ENCODE measurements at places on chromosomes 13 and 19. TPM values are rescaled to one million over a fixed set of nuclear protein-coding genes. Genes with fewer than 3 reads are reported as not detected.
A peak's percentile ranks its signal among the peaks of the same experiment; 100 is the strongest.

DNA sequence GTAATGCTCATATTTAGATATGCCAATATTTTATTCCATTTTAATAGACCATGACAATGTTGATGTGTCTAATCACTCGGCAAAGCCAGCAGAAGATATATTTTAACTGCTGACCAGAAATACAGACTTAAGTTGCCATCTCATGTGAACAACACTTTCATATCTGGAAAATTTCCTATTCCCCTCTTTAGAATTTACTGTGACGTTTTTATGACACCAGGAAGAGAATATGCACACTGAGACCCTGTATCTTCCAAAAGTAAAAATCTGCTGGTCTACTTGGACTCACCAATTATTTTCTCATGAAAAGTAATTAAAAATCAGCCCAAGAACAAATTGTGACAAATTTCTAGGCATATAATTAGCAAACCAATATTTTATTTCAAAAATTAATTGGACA, 2.1 kb downstream of the PROSER1 start:
- H3K4me3 ChIP-seq = peak overlapping the region; percentile 90
- H3K4me1 ChIP-seq = peaks cover 5% of the 10 kb centered on the region
- no peak for DNase-seq
- H3K36me3 ChIP-seq = no peaks in the 10 kb centered on the region

GRCh38 chr13:40404967-40405716, 261.3 kb downstream of the FOXO1 start:
- no peaks in the 10 kb centered on the region for H3K36me3 ChIP-seq
- peak overlapping the region; percentile 74 for H3K27ac ChIP-seq

- H3K27ac ChIP-seq = no peak overlapping the region
- H3K27me3 ChIP-seq = peaks cover 5% of the 10 kb centered on the region
- H3K36me3 ChIP-seq = no peaks in the 10 kb centered on the region
- H3K4me3 ChIP-seq = peak overlapping the region; percentile 32
- no peak for DNase-seq
Measured at GRCh38 chr19:53965091-53965490, 2.4 kb downstream of the CACNG8 start.

DNA sequence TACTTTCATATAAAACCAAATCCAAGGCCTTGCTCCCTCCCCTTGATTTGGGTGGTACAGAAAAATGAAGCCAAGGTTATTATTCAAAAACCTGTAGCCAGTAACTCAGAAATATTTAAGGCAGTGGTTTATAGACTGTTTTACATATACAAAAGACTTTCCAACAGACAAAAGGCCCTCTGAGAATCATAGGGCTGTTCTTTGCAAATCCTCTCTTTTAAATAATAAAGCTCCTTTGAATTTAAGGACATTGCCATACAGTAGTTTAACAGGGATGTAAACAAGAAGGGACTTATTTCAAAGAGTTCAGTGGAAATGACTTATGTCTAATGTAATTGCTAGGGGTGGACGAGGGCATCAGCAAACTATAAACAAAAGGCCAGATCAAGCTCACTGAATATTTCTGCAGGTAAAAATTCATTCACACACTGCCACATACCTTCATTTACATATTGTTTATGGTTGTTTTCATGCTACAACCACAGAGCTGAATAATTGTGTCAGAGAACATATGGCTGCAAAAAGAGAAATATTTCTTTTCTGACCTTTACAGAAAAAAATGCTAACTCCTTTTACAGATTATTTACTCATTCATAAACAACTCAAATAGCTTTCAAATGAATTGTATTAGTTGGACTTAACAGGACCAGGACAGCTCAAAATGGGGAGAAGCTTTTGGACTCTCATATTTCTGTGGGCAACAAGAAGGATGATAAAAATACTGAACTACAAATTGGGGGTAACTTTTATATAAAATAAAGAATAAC, 665.6 kb downstream of the SLITRK1 start:
- H3K4me3 ChIP-seq = no peak overlapping the region
- no peaks in the 10 kb centered on the region for H3K27me3 ChIP-seq
- H3K27ac ChIP-seq = no peak overlapping the region
- no peak for DNase-seq
- no peaks in the 10 kb centered on the region for H3K4me1 ChIP-seq

- no peaks in the 10 kb centered on the region for H3K27me3 ChIP-seq
- no peak overlapping the region for H3K27ac ChIP-seq
- no peak for DNase-seq
- no peaks in the 10 kb centered on the region for H3K36me3 ChIP-seq
Measured at GRCh38 chr19:30169196-30169900, 202.8 kb upstream of the ZNF536 start.

- no peaks in the 10 kb centered on the region for H3K27me3 ChIP-seq
- no peak overlapping the region for H3K27ac ChIP-seq
- no peak for DNase-seq
- no peak overlapping the region for H3K4me3 ChIP-seq
- H3K4me1 ChIP-seq = peaks cover 4% of the 10 kb centered on the region
- H3K36me3 ChIP-seq = no peaks in the 10 kb centered on the region
Measured at GRCh38 chr19:9877780-9878510, 42.8 kb downstream of the PIN1 start.

- H3K36me3 ChIP-seq = no peaks in the 10 kb centered on the region
- H3K27ac ChIP-seq = no peak overlapping the region
- no peaks in the 10 kb centered on the region for H3K4me1 ChIP-seq
- H3K4me3 ChIP-seq = no peak overlapping the region
- no peak for DNase-seq
- no peaks in the 10 kb centered on the region for H3K27me3 ChIP-seq
Measured at GRCh38 chr13:91647361-91647990, 249.1 kb downstream of the GPC5 start.

DNA sequence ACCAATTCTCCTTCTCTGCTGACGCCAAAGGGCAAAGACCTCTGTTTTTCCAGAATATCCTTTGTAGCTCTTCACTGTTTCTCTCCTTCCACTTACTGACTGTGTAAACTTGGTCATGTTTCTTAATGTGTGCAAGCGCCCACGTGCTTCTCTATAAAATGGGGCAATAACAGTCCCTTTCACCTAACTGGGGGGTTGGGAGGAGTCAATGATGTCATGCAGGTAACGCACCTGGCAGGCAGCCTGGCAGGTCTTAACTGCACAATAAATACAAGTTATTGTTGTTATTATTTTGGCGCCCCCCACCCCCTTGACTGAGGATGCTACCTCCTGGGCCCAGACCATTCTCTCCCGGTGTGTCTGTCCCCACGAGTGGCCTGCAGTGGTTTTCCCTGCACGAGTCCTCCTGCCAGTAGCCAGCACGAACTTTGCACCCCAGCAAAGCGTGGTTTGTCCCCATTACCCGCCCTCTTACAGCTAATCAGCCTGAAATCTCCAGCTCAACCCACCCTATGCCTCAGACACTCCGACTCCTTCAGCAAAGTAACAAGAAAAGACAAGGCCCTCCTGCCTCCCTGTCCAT, 5.3 kb downstream of the SBSN start:
- no peak overlapping the region for H3K4me3 ChIP-seq
- H3K4me1 ChIP-seq = peaks cover 27% of the 10 kb centered on the region
- no peak overlapping the region for H3K27ac ChIP-seq
- H3K27me3 ChIP-seq = no peaks in the 10 kb centered on the region
- no peak for DNase-seq

- no peak for DNase-seq
- peaks cover 57% of the 10 kb centered on the region for H3K27me3 ChIP-seq
Measured at GRCh38 chr19:41501854-41502253, 58.9 kb downstream of the ERICH4 start.

DNA sequence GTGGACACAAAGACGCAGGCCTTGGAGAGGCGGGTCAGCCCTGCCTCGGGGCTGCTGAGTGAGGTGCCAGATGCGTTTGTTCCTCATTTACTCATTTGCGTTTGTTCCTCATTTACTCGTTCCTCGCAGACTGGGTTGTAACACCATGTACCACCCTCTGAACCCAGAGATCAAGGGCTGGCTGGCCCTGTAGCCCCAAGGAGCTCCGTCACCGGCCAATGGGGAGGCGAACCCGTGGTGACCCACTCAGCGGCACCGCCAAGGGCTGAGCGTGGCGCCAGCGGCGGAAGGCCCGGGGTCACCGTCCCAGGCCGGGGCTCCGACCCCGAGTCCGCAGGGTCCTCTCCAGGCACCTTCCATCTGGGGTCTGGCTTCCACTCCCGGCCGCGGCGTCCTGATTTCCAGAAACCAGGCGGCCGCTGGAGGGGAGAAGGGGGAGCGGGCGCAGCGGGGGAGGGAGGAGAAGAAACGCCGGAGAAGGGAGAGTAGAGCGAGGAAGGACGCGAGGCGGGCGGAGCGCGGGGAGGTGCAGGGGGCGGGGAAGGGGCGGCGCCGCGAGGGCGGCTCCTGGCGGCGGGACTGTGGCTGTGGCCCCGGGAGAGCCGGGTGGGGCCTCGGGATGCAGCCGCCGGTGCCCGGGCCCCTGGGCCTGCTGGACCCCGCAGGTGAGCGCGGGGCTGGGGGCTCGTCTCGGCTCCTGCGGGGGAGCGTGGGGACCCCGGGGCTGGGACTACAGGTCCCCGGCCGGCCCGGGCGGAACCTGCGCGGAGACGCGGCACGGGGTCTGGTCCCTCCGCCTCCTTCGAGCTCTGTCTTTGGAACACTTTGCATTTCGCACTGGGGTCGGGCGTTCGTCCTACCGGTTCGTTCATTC, at the start of gene TMEM255B:
TSS of gene TMEM255B (plus strand) at position 576 of the 874 bp plus-strand sequence. CDS start at position 620, 44 bp downstream.
- DNase-seq = peak; percentile 32
- no peaks in the 10 kb centered on the region for H3K27me3 ChIP-seq
- peak within 1 kb of the TSS; percentile 64 for H3K4me3 ChIP-seq
- peak within 1 kb of the TSS; percentile 86 for H3K27ac ChIP-seq
- H3K36me3 ChIP-seq = no peaks in the 10 kb centered on the region

The NTN5 gene
- total RNA-seq = not detected

The LGALS14 gene
- not detected for total RNA-seq

The PSG1 gene
- total RNA-seq = not detected

The PBX4 gene
- total RNA-seq = 1.8 TPM

The CEBPA gene
- total RNA-seq = 32.5 TPM

The CYP2A6 gene
- total RNA-seq = not detected

The LGALS4 gene
- total RNA-seq = not detected

The VSTM1 gene
- not detected for total RNA-seq
